ENCODE measurements at places on chromosomes 3 and 15.

- no peak for DNase-seq
Measured at GRCh38 chr3:196514913-196515621, at the start of gene SMCO1. Gene SMCO1 (minus strand): TSS chr3:196515346. CDS start chr3:196515209, 137 bp downstream.

DNA sequence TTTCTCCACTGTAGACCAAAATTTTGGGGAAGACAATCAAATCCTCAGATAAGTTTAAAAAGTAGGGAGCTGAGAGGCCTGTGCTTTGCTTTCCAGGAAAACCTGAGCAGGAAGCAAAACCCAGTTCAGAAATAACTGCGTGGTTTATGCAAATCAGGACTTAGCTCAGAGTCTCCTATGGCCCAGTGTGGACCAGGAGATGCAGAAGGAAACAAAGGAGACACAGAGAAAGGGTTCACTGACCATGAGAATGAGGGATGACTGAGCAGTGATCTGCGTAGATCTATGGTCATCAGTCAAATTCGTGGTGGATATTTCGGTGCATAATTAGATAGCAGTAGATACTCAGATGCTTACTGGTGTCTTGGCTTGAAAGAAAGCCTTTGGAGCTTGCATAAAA is 196.6 kb downstream of the TPRG1 start:
- no peak for DNase-seq

DNA sequence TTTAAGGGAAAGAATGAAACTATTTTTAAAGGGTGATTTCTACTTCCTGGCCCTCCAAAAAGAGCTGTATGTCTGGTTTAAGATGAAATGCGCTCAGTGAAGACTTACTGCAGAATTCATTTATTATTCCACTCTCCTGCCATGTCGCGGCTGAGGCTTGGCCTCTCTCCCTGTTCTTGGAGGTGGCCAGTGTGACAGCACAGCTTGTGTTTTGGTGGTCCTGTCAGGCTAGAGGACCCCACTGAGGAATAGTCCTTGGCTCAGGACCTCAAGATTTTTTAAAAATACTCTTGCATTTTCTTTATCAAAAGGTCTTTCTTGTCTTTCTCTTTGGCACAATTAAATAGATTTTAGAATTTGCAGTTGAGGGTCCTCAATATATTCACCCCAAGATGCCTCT is 384.4 kb downstream of the LRTM1 start:
- no peak for DNase-seq

DNA sequence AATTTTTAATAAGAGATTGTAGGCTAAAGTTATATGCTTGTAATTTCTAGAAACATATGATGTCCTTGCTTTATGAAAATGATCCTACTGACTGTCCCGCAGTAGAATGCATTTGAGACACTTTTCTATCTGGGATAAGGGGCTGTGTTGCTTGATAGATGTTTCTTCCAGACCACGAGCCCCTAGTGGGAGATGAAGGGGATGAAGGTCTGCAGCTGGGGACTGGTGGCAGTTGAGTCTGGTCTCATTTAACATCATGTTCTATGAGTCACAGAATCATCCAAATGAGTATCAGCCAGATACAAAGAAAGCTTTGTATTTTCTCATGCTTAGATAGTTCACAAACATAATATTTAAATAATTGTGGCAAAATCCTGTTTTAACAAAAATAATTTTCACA is 84.3 kb upstream of the PRTG start:
- DNase-seq = no peak

GRCh38 chr3:33144433-33144832 is 30.6 kb downstream of the CRTAP start:
- no peak for DNase-seq

GRCh38 chr15:32636908-32637567 is 4.5 kb upstream of the SCG5 start:
- DNase-seq = no peak

- no peak for DNase-seq
Measured at GRCh38 chr15:50140983-50141382, 21.9 kb upstream of the ATP8B4 start.

DNA sequence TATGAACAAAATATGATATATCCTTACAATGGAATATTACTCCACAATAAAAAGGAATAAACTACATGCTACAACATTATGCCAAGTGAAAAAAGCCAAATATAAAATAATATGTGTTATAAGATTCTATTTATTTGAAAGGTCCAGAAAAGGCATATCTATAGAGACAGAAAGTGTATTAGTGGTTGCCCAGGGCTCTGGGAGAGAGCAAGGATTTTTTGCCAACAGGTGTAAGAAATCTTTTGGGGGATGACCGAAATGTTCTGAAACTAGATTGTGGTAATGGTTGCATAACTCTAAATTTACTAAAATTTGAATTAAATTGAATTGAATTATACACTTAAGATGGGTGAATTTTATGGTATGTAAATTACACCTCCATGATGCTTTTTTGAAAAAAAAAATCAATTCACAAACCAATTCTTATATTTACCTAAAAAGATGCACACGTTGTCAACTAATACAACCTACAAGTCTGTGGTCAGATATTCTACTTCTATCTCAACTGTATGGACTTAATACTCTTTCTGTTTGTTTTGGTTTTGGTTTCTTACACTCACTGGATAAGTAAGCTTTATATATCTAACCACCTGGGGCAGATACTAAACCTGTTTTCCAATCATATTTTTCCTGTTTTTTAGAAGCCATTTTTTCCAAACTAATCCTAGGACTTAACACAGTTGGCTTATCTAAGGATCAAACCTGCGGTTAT is 75.8 kb downstream of the FBN1 start:
- no peak for DNase-seq

DNA sequence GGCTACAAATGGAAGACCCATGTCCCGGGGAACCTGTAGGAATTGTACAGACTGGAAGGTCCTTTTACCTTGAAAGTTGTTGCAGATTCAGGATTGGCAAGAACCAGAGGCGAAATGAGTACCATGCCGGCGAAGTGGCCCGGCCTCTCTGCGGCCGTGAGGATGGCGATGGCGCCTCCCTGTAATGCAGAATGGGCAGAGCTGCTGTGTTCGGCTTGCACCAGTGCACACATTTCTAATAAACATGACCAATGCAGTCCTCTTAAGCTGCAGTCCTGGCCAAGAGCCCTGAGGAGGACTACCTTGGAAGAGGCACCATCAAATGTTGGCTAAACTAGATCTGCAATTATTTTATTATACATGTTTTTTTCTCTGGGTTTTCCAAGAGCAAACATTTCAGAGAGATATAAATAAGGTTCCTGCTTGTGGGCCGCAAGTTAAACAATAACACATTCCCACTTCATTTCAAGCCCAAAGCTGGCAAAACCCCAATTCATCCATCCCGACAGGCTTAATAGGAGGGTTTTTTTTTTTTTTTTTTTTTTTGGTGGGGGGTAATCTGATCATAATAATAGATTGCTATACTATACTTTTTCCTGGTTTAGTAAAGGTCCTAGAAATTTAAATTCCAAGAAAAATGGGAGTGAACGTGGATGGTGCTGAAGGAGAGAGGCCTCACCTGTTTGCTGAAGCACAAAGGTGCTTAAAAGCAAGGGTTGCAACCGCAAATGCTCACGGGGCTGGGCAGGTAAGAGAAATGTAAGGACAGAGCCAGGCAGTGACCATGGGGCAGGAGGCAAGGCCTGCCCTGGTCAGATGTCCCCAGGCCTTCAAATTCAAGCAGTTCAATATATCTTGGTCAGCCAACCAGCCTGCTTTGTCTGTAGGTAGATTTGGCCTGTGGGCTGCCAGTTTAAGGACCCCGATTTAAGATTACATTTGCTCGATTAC is 48.5 kb downstream of the ABTB1 start:
- DNase-seq = no peak

DNA sequence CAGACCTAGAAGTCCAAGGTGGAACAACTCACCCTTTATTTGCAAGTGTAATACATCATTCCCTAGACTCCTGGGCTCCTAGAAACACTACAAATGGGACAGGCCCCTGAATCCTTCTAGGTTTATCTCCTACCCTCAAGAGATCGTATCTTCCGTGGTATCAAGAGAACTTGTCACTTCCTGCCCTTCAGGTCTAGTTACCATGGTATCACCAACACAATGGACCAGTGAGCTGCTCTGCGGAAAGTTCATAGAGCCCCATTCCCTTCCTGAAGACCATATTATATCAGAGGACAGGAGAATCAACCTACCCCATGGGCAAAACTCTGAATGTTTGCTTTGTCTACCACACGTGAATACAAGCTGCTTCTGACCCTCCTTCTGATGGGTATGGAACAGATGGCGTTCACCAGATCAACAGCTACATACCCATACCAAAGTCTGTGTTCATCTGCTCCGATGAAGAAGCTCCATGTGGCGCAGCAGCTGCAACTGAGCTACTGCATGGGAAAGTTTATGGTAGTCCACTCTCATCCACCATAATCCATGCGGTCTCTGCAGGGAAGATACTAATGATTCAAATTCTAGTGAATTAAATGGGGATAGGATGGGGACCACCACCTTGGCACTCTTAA is 84.6 kb upstream of the KLF13 start:
- DNase-seq = no peak

- DNase-seq = no peak
Measured at GRCh38 chr15:40358471-40359353, 693 bp downstream of the DISP2 start.

- DNase-seq = no peak
Measured at GRCh38 chr15:35994876-35995275, 448.9 kb upstream of the DPH6 start.

GRCh38 chr3:71428841-71429596 is 154.5 kb downstream of the FOXP1 start:
- DNase-seq = no peak

DNA sequence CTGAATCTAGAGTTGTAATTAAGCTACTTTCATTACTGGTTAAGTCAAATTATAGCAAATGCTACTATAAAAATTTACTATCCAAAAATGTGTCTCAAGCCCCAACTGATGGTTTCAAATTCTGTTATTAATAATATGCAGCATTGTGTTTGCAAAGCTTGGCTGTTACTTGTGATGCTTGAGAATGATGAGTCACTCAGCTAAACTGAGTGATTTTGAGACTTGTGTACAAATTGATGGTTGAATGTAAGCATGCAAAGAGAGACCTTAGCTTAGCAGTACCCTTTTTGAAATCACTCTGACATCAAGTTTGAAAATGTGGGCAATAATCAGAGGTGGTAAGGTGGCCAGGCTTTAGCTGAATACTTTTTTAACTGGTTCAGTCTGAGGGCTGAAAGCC is 27.6 kb downstream of the OPA1 start:
- DNase-seq = no peak

GRCh38 chr3:142930463-142930862 is 33.0 kb downstream of the PAQR9 start:
- DNase-seq = no peak

- DNase-seq = no peak
Measured at GRCh38 chr15:90358124-90359033, 6.3 kb downstream of the ZNF774 start.
